ENCODE measurements at places on chromosomes 4 and X. TPM values are rescaled to one million over a fixed set of nuclear protein-coding genes. Genes with fewer than 3 reads are reported as not detected.

GRCh38 chr4:182486881-182487280 is 243.7 kb downstream of the TENM3 start:
- DNase-seq: no peak

DNA sequence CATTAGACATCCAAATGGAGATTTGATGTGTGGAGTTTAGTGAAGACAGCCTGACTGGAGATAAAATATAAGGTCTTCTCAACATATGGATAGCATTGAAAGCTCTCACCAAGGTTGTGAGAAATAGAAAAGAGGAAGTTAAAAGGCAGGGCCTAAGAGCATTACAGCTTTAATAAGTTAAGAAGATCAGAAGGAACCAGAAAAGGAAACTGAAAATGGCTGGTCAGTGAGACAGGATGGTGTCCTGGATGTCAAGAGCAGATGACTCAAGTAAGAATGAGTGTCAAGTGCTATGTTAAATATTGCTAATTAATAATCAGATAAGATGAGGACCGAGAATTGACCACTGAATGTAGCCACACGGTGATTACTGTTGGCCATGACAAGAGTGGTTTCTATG is 642.9 kb downstream of the STPG2 start:
- no peak for DNase-seq

GRCh38 chr4:174423257-174423944 is 98.9 kb downstream of the HPGD start:
- DNase-seq: peak; percentile 17

DNA sequence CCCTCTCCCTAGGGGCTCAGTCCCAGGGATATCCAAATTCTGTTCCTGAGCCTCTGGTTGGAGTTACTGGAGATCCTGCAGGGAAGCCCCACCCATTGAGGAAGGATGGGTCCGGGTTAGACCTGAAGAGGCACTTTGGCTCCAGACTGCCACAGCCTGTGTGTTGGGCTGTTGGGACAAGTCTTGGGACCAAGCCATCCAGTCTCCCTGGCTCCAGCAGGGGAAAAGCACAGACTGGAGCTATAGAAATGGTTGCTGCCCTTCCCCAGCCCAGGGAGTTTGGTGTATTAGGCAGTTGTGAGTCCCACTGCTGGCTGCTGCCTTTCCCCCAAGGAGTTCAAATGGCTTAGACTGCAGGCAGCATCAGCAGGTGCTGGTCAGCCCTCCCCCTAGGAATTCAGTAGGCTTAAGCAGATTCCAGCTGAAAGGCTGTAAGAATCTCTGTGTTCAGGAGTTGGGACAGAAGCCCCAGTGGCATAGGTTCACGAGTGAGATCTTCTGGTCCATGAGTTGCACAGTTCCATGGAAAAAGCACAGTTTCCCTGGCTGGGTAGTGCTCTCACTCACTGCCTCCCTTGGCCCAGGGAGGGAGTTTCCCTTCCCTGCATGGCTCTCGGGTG is 344.0 kb upstream of the EPHA5 start:
- no peak for DNase-seq

- no peak for DNase-seq
These were observed 36.3 kb downstream of the PKD2 start for GRCh38 chr4:88043586-88044340.

DNA sequence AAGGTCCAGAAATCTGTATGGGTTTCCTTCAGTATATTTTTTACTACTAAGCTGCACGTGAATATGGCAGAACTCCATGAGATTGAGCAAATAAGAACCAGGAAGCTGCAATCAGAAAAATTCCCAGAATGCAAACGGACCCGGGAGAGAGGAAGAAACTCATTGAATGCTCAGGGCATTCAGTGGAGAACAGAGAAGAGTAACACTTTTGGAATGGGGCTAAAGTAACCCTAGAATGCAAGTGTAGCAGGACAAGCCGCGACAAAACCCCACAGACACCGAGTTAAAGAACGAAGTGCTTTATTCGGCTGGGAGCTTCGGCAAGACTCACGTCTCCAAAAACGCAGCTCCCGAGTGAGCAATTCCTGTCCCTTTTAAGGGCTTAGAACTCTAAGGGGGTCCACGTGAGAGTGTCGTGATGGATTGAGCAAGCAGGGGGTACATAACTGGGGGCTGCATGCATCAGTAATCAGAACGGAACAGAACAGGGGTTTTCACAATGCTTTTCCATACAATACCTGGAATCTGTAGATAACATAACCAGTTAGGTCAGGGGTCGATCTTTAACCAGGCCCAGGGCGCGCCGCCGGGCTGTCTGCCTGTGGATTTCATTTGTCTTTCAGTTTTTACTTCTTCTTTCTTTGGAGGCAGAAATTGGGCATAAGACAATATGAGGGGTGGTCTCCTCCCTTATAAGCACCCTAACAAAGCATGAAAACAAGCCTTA is 56.4 kb downstream of the RAB28 start:
- DNase-seq: no peak

DNA sequence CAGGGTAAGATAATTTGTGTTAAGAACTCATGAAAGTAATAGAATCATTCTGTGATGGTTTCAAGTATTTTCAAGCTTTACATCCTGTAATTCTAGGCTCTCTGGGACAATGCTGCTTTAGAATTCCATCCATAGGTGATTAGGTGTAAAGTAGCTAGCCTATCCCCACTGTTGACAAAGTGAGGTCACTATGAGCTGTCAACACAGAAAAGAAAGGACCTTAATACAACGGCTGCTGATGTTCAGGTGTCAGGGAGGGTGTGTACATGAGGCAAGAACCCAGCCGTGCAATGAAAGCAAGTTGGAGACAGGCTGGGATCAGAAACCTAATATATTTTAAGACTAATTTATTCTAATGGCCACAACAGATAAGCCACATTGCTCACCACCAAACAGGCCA is 36.8 kb upstream of the SH3RF1 start:
- DNase-seq: no peak

- DNase-seq: no peak
These were observed 68.1 kb downstream of the FAM53A start for GRCh38 chr4:1615786-1616556.

GRCh38 chr4:159238631-159239030 is 135.8 kb downstream of the RAPGEF2 start:
- no peak for DNase-seq

GRCh38 chrX:12563121-12563520 is 228.1 kb upstream of the PRPS2 start:
- DNase-seq: no peak

USP38 gene
- total RNA-seq: 6.3 TPM

GNRHR gene
- total RNA-seq: not detected

MID1 gene
- 5.2 TPM for total RNA-seq

OTC gene
- 0.35 TPM for total RNA-seq

RTL3 gene
- total RNA-seq: not detected

UGT2B15 gene
- total RNA-seq: 18.1 TPM

NLGN3 gene
- 0.31 TPM for total RNA-seq

All from pancreas (tissue), 10 donors.